ENCODE measurements at places on chromosomes 1 and 21. TPM values are rescaled to one million over a fixed set of nuclear protein-coding genes. Genes with fewer than 3 reads are reported as not detected.

CRYZL1 gene
- 40.6 TPM for total RNA-seq

ADAMTS5 gene
- total RNA-seq = 1.9 TPM

CELA3A gene
- not detected for total RNA-seq

HTR6 gene
- 0.68 TPM for total RNA-seq

HJV gene
- total RNA-seq = not detected

- no peak for DNase-seq
These were observed 32.4 kb downstream of the ATP1A1 start for GRCh38 chr1:116405241-116406135.

- no peak for DNase-seq
These were observed 13.9 kb downstream of the TPM3 start for GRCh38 chr1:154178013-154178412.

- DNase-seq = peak; percentile 26
These were observed 7.3 kb downstream of the SYTL1 start for GRCh38 chr1:27348861-27349783.

GRCh38 chr1:159208175-159208825 is 3.6 kb downstream of the ACKR1 start:
- DNase-seq = no peak

- DNase-seq = no peak
These were observed 29.4 kb upstream of the CSF1 start for GRCh38 chr1:109880971-109881894.

DNA sequence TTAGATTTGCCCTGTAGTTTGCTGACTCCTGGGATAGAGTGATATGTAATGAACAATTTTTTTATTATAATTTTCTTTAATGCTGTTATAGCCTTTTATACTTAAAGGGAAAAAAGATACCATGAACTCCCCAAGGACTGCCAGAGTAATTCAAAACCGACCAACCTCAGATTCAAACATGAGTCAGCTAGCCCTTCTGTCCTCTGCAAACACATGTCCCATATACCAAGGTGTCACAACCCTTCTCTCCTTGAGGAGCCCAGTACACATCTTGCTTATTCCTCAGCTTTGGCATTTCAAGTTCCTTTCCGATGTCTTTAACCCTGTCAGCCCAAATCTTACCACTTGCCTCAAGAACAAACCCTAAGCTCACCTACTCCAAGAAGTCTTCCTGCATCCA is 184.9 kb downstream of the KCNH1 start:
- DNase-seq = no peak

- DNase-seq = no peak
These were observed 7.3 kb downstream of the GNG4 start for GRCh38 chr1:235642011-235642942.

DNA sequence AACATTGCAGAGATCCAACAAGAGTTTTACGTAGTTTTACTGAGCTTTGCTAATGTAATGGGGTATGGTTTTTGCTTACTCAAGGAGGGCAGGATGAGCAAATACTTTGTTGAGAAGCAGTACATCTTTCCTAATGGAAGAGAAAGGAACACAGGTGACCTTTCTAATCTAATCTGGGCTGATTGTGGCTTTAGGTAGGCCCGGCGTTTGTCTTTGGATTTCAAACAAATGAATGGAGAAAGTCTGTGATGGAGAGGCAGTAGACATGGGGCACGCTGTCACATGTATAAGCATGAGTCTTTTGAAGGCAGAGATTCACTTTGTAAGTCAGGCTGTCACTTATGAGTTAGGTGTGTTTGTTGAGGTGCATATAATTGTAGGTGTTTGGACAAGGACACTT is 1.7 kb downstream of the PLEKHM2 start:
- no peak for DNase-seq

DNA sequence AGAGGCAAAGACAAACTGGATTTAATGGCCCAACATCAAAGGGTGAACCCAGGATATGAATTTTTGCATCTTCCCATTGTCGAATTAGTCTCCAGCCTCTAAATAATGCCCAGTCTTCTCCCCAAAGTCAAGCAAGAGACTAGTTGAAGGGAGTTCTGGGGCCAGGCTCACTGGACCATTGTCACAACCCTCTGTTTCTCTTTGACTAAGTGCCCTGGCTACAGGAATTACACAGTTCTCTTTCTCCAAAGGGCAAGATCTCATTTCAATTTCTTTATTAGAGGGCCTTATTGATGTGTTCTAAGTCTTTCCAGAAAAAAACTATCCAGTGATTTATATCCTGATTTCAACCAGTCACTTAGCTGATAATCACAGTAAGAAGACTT is 26.5 kb downstream of the CD53 start:
- no peak for DNase-seq

DNA sequence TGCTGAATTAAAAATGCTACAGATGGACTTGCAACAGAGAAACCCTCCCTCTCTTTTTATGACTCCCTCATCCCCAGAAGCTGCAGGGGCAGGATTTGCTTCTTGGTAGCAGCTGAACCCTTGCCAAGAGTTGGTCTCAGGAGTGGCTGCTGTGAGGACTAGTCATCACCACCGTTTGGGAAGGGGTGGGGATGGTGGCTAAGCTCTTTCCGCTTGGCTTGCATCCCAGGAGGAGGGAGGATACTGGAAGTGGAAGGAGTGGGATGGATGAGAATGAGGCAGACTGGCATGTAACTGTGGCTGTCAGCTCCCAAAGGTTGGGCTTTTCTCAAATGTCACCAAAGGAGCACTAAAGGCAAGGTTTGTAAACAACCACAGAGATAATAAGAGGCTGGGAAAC is 50.8 kb upstream of the COL24A1 start:
- DNase-seq = no peak

Measured in testis (tissue), 5 donors.